Gastroesophageal sphincter (tissue), 4 donors: ENCODE measurements at places on chromosomes 3 and 15. TPM values are rescaled to one million over a fixed set of nuclear protein-coding genes. Genes with fewer than 3 reads are reported as not detected.
A peak's percentile ranks its signal among the peaks of the same experiment; 100 is the strongest.

- ATAC-seq: no peak
Observed at GRCh38 chr15:39942101-39942752, 8.3 kb downstream of the EIF2AK4 start.

DNA sequence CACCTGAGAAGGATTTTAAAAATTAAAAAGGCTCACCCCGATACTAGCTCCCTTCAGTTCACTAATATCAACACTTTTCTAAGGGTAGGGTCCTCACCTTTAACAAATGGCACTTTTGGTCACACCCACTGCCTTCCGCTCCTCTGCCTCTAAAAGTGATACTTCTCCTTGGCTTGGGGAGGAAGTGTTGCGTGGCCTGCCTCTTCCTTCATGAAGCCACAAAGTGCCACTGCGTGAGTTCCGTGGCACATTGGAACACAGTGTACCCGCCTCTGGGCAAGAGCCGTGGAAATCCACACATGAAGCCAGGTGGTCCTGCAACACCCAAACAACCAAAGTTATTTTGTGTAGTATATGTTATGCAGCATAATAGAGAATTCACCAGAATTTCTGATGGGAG lies 3.9 kb downstream of the B4GALT4 start:
- no peak for ATAC-seq

GRCh38 chr3:110343945-110344344 lies 727.7 kb upstream of the NECTIN3 start:
- no peak for ATAC-seq

ACSBG1 gene
- total RNA-seq: 2.1 TPM

DNA sequence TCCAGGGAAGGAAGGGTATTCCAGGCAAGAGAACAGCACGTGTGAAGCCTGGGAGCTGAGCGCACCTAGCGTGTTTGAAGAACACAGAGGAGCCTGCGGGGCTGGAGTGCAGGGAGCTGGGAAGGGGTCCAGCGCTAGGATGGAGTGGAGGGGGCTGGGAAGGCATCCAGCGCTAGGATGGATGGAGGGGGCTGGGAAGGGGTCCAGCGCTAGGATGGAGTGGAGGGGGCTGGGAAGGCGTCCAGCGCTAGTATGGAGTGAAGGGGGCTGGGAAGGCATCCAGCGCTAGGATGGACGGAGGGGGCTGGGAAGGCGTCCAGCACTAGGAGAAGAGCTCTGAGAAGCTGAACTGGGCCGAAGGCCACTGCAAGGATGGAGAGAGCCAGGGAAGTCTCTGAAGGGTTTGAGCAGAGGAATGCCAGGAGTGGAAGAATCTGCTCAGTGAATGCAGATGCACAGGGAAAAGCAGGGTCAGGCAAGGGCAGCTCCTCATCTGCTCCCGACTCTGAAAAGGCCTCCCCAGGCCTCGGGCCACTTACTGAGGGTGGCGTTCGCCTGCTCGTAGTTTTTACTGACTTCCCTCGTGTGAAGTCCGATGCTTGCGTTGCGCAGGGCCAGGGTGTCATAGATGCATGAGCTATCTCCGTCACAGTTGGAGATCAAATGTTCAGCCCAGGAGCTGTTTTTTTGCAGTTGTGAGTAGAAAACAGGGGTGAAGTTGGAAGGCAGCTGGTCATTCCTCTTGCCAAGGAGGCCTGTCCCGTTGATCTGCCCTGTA lies 39.8 kb downstream of the MUC20 start:
- peak; percentile 60 for ATAC-seq

IMPG2 gene
- 0.81 TPM for total RNA-seq

DNA sequence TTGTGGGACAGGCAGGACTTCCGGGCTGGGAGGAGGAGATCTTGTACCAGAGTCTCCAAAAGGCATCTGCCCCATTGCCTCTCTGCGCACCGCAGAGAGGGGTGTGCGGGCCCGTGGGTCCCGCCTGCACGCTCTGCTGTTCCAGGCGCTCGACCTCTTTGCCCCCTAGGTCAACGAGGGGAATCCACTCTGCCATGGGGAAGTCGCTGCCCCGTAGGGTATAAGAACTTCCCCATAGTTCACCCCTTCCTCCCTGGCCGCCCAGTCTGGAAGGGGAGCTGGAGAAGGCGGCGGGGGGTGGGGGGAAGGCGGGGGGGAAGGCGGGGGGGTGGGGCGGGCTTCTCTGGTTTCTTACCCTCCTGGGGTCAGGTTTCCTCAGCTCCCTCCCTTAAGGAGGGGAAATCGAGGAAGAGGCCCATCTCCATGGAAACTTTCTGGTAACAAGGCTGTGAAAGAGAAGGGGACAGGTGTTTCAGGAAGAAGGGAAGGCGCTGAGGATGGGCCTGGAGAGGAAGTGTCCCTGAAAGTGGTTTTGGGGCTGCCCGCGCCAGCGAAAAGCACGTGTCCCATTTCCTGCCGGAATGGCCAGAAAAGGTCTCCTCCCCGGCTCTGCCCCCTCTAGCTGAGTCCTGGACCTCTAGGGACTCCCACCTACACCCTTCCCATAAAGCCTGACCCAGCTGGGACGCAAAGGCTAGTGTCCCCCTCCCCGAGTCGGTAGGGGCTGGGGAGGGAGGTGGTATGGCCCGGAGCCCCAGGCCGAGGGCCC lies 27.5 kb downstream of the NR1I2 start:
- ATAC-seq: peak; percentile 2

DNA sequence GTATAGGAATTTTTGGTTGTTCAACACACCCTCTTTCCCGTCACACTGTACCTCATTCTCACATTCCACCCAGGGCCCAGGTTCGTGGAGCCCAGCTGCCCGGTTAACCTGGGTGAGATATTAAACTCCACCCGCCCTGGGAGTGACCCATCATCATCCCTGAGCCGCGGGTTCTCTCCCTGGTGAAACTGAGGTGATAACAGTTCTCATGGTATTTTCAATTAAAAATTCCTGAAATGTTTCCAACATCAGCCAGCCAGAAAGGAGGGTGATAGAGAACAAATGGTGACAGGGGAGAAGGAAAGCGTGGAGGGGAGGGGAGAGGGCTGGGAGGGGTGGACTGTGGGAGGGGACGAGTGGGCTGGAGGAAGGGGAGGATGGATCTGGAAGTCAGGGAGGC lies 148.8 kb downstream of the ALDH1A2 start:
- ATAC-seq: no peak

DNA sequence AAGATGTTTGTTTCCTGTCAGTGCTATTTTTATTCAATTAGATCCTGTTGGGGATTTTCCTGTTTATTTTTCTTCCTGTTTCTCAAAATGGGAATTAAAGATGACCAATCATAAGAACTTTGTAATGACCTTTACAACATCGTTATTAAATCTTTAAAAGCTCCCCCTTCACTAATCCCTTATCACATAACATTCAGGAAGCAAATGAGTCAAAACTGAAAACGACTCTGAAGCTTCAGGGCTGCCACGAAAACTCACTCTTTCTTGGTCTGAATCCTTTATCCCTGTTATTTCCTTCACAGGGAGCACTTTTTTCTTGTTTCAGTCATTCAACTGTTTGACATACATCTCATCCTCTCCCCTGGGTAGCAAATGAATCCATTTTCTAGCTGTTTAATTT lies 75.8 kb upstream of the MB21D2 start:
- no peak for ATAC-seq

DNA sequence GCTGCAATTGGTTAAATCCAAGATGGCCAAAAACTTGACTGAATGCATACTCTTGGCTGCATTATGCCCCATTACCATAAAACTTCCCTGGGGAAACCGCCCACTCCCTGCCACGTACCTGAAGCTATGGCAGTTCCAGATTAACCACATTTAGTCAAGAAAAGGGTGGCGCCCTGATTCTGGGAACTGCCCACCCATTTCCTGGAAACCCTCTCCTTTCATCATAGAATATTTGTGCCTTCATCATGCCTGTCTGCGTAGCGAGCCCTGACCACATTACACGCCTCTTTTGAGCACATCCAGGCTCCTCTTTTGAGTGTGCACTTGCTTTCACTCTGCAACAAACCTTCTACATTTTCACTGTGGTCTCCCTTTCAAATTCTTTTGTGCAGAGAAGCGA lies 5.2 kb downstream of the LINS1 start:
- ATAC-seq: no peak

PXYLP1 gene
- total RNA-seq: 7.0 TPM

DNA sequence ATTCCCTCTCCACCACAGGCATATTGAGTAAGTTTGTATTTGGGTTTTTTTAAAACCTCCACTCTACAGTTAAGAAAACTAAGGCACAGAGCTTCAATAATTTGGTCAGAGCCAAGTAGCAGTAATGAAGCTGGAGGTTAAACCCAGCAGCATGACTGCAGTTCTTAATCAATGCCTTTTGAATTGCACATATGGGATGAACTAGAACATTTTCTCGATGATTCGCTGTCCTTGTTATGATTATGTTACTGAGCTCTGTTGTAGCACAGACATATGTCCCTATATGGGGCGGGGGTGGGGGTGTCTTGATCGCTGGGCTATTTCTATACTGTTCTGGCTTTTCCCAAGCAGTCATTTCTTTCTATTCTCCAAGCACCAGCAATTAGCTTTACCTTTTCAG lies 1.6 kb upstream of the CCR5 start:
- ATAC-seq: no peak

DNA sequence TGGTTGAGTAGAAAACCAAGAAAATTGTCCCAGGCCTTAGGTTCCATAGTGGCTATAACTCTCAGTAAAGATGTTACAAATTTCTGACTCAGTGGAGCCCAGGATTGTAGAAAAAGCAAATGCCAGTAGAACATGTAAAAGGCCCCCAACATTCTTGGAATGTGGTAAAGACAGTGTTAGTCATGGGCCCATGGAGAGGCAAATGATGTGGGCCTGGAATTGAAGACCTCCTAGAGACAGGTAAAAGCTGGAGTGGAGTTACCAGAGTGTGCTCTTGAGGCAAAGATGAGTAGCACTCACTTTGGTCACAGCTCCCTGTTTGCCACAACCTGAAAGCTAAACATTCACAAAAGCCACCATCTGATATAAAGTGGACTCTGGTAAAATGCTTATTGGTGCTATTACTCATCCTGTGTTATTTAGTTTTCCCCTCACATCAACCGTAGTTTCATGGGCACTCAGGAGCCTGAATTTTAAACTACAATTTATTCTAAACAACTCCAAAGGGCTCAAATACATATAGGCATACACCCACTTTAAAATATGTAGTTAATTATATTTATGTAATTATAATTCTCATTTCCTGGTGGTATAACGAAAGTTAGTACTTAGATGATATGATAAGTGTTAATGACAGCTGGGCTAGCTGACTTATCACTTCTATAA lies 359.6 kb upstream of the NECTIN3 start:
- ATAC-seq: no peak

GRCh38 chr15:31346367-31347066 lies 19.9 kb downstream of the KLF13 start:
- no peak for ATAC-seq

GLT8D1 gene
- 36.9 TPM for total RNA-seq

DNA sequence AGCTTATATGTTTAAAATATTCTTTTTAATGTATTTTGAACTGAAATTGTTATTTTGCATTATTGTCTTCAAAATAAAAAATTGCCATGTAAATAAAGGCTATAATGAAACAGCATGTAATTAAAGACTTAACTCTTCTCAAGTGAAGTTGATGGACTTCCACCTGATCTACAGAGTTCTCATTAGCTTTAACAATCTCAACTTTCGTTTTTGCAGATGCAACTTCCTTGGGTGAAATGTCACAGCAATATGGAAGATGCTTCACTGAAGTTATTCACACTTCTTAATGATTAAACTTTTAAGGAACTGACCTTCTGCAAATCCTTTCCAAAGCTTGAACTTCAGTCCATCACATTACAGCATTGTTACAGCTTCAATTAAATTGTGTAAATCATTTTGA lies 63.6 kb downstream of the OSTN start:
- no peak for ATAC-seq

DNA sequence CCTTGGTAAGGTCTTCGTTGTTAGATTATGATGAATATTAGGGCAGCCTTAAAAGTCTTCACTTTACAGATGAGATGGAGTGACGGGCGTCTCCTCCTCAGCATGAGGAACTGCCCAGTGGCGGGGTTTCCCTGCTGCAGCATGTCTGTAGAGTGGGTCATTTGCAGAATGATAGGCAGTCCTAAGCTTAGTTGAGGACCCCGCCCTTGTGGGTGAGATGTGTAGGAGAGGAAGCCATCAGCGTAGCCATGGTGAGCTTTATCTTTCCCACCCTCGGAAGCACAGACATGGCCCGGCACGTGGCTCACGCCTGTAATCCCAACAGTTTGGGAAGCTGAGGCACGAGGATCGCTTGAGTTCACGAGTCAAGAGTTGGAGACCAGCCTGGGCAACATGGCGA lies 877 bp downstream of the NIT2 start:
- ATAC-seq: no peak

CADM2 gene
- 10.1 TPM for total RNA-seq

DNA sequence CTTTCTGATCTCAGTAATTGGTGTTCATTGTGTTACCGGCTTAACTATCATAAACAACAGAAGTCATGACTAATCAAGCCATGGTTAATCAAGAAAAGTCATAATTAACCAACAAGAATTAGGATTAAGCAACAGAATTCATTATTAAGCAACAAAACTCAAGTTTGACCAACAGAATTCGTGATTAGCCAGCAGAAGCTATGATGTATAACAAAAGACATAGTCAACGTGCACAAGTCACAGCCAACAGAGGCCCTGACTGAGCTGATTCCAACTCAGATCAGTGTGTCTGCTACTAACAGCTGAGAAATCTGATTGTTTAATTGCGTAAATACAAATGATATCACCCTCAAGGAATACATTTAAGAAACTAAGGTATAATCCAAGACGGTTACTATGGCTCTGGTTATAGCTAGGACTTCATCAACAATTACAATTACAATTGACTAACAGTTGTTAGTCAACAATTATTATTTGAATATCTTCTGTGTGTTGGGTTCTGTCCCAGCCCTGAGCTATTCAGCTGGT lies 67.7 kb downstream of the RARB start:
- no peak for ATAC-seq

CCRL2 gene
- 0.89 TPM for total RNA-seq
